ENCODE measurements at places on chromosomes 5 and 9.

GRCh38 chr5:168642019-168642418 is 62.9 kb upstream of the PANK3 start:
- no peak for DNase-seq

GRCh38 chr5:40442346-40442745 is 237.4 kb upstream of the PTGER4 start:
- DNase-seq = peak; percentile 27

DNA sequence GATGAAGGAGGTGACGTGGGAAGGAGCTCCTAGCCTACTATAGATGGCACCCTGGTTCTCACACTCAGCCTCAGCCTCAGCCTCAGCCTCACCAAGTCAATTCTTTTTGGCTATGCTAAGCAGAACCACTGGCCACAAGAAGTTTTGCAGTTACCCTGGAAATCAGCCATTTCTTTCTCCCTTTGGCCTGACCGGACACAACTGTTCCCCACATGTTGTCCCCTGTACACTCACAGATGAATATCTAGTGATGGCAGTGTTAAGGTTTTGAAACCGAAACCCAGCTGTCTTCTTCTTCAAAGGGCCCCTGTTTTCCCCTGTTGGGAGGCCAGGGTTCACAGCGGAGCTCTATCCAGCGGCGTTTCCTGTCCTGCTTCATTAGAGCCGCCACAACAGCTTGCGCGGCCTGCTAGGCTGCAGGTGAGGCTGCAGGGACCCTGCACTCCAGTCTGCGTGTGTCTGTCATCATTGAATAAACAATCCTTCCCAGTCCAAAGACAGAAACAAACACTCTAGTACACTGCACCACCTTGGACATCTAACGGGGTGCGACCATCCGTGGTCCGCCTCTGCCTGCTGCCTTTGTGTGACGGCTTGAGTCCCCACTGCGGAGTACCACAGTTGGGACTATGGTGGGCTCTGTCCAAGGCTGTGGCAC is 250.5 kb downstream of the DENND1A start:
- no peak for DNase-seq

DNA sequence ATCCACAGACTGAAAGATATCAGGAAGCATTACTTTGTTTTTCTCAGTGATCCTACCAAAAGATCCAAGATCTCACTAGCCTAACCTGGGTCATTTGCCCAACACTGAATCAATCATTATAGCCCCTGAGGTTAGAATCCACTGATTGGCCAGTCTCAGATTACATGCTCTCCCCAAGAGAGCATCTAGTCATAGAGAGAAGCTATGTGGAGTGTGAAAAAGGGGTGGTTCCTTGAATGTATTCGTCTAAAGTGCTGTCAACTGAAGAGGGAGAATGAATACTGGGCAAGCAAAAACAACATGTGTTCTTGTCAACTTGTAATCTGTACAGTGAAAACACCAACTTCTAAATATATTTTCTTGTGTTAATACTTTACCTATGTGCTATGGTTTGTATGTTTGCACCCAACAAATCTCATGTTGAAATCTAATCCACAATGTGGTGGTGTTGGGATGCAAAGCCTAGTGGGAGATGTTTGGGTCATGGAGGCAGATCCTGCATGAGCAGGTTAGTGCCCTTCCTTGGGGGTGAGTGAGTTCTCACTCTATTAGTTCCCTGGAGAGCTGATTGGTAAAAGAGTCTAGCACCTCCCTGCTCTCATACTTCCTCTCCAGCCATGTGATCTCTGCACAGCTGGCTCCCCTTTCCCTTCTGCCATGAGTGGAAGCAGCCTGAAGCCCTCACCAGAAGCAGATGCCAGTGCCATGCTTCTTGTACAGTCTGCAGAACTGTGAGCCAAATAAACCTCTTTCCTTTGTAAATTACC is 60.3 kb upstream of the PJA2 start:
- DNase-seq = peak; percentile 21

- no peak for DNase-seq
These were observed 10.2 kb downstream of the PAM start for GRCh38 chr5:102765350-102765749.

DNA sequence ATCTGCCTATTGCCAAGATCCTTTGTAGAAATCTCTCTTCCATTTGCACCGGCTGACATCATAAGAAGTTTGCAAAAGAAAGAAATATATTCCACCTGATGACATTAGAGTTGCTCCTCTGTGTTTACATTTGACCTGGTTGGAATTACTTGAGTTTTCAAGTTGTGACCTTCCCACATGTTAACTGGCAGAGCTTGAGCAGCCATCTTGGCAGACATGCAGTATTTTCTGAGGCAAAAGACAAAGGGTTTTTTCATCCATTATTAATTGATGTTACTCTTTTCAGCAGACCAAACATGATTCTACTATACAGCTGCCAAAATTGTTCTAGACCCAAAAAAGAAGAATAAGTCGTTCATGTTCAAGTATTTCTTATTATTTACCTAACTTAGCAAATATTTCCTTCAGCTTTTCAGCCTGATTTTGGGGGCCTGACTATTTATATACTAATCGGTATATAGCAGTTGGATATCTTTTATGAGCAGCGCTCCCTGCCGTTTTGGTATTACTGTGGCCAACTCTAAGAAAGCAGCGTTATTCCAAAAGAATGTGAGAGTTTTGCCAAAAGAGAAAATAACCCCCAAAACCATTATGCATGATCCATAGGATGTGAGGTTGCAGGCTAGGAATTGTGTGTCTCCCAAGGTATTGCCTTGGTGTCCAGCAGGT is 212.9 kb downstream of the PBX3 start:
- DNase-seq = no peak

GRCh38 chr9:34575241-34575640 is 14.3 kb downstream of the CNTFR start:
- no peak for DNase-seq

- DNase-seq = no peak
These were observed 30.2 kb upstream of the MSANTD3 start for GRCh38 chr9:100396769-100397168.

DNA sequence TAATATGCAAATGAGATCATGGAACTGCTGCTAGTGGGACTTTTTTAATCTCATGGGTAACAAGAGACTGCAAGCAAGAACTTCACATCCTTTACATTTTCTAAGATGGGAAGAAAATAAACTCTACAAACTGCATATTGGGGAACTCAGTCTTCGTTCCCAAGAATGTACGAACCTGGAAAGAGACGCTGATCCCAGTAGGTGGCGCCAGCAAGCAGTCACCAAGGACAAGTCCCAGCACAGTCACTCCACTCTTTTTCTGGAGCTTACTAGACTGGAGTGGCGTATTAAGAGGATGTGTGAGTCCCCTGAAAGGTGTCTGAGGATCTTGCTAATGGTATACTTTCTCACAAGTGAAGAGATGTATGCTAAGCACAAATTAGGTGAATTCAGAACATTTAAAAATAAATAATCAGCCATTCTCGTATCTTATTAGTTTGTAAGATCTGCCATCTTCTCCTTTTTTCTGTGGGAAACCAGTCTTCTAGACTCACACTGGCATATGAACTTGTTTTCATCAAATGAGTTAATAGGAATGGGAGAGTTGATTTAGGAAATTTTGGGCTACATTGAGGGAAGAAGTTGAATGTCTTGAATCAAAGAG is 16.0 kb upstream of the PUM3 start:
- peak; percentile 65 for DNase-seq

- no peak for DNase-seq
These were observed 156.2 kb downstream of the SPATA31D1 start for GRCh38 chr9:82144803-82145202.

- peak; percentile 96 for DNase-seq
These were observed 128.1 kb upstream of the RPS23 start for GRCh38 chr5:82406205-82406773.

GRCh38 chr9:105290418-105290817 is 46.0 kb downstream of the SLC44A1 start:
- peak; percentile 78 for DNase-seq

DNA sequence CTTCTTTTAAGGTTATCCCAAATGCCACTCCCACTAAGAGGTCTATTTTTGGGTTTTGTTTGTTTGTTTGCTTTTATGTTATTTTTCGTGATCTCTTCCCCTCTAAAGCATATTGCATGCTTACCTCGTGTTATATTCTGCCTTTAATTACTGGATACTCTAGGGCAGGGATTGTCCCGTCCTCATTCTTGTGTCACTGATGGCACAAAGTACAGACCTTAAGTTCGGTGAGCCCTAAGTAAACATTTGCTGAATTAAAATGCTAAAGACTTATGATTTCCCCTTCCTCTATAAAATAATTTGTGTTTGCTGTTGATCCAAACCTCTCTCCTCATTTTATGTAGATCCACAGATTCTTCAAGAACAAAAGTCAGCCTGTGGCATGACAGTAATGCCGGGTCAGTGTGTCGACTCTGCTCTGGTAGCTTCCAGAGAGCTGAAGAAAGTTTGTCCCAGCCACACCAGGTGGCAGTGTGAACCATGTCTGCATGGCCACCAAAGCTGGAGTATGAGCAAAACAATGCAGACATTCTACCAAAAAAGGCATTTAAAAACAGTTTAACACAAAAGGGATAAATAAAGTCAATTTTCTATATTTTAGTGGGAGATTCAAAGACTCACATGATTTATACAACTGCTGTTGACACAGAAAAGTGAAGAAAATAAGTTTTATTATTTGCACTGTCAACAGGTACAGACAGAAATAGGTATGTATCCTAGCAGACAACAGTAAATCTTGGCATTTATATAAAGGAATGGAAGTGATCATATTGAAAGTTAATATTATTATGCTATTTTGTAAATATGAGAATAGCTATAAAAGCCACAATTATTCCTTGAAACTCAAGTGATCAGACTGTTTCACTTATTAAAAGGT is 17.9 kb upstream of the POC5 start:
- DNase-seq = peak; percentile 19

GRCh38 chr5:74199005-74199404 is 441.5 kb downstream of the ENC1 start:
- DNase-seq = peak; percentile 44

DNA sequence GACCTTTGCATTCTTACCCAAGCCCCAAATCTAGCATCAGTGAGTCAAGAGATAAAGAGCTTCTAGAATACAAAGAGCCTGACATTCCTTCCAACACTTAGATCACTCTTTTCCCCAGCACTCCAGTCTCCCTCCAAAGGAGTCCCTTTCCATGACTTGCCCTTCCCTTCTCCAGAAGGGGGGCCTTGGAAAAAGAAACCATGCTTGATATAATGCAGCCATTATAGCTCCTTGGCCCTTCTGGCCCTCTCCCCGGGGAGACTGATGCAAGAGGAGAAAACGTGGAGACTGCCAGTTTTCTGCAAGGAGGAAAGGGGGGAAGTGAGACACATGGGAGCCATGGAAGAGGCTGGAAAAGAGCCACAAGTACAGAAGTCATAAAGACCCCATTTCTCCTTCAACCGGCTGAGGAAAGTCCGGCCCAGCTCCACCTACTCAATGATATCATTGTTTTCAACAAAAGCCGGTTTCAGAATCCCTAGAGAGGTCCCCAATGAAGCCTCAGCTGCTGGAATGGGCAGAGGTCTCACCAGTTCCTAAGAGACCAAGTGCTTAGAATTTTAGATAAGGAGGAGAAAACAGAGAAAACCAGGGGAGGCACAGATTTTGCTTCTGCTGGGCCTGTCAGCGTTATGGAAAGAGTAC is 29.0 kb downstream of the ADAM19 start:
- peak; percentile 62 for DNase-seq
